Activated effector memory CD4-positive, alpha-beta T cell treated with anti-CD3 and anti-CD28 coated beads, Interleukin-2, amount 50 U/mL, for 16 hours (primary cell): ENCODE measurements at places on chromosomes 6 and 20.

GRCh38 chr20:8431538-8432434 lies 299.7 kb downstream of the PLCB1 start:
- no peak for DNase-seq

DNA sequence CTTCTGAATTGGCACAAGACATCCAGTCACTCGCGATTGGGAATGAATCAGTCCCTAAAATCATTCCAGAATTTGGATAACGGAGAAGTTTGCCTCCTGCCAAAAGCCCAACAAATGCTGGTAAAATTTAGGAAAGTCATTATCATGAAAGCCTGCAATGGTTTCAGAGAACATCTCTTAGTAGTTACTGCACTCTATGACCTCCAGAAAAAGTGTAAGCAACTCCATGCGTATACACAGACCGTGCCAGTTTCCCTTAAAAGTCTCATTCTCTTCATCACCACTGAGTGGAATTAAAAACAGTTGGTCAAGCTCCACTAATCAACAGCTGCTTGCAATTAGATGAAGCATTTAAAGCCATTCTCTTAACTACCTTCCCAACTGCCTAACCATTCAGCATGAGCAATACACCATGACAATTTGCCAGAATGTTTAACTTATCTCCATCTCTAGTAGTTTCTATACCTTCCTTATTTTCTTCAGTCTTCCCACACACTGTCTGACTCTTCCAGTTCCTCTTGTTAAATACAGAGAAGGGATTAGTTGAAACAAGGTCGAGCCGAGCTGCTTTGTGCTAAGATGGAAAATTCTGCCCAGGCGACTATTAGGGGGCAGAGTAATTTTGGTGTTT lies 183.6 kb upstream of the PRDM1 start:
- no peak for DNase-seq

GRCh38 chr6:160917572-160917971 lies 74.0 kb upstream of the MAP3K4 start:
- DNase-seq: no peak

GRCh38 chr20:3781153-3781910 lies at the start of gene SPEF1:
Gene SPEF1, minus strand, starts transcription at chr20:3781448. Its CDS starts 161 bp downstream, at chr20:3781287.
- peak; percentile 73 for DNase-seq

DNA sequence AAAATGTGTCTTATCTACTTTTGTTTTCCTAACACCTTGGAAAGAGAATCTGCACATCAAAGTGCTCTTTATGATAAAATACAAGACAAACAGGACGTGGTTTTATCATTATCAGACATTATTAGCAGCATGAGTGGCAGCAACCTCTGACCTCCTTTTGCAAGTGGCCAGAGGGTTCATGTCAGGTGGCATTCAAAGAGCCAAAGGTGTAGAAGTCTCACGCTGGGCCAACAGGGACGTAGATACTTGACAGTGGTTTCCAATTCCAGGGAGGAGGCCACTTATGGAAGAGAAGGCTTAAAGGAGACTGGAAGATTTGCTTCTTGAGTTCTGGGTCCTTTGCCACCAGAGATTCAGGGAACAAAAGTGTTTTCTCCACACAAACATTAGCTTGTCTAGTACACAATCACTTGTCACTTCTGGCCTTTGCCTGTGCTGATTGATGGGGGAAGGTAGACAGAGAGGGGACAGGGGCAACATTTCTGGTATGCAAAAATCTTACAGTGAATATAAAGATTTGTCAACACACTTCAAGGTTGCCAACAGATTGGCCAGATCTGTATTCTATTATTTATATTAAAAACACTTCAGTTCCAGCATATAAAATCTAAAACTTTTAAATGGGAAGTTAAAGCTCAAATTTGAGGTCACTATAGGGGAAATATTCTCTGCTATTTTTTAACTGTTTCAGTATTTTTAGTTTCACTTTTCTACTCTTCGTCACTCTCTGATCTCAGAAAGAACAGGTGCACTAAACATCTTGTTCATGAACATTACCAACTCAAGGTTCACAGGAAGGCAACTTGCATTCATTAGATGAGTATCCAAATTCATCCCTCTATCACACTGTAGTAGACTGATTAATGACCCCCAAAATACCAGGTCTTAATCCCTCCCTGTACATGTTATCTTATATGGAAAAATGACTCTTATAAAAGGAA lies 52.1 kb upstream of the FBXO30 start:
- no peak for DNase-seq

GRCh38 chr20:25061103-25061799 lies 3.3 kb upstream of the ACSS1 start:
- peak; percentile 36 for DNase-seq

- no peak for DNase-seq
Observed at GRCh38 chr6:116883005-116883404, 6.0 kb downstream of the RFX6 start.

DNA sequence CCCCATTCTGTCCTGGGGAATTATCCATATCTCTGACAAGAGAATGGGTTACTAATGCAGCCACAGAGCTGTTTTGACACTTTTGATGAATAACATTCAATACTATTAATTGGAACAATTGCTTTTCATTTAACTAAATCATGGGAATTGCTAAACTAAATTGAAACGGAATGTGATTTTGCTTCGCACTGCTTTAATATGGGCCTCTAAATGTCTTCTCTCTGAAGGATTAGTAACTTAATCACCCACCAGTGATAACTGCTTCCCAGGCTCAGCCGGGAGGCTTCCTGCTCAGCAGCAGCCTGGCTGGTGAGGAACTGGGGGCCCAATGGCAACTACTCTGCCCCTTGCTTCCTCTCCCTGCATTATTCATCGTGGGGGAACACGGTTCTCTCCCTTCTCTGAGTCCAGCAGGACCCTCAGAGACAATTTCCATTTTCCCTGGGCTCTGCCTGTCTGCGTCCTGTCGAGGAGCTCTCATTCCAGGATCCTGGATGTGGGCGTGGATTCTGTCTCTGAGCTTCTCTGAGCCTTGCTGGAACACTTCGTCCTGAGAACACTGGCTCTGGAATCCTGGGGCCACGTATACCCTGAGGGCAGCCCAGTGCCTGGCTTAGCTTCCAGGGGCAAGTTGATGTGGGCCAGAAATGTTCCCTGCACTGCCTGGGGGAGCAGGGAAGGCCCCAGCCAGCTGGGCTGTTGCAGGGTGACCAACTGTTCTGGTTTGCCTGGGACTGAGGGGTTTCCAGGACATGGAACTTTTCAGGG lies 308.9 kb downstream of the DHX35 start:
- no peak for DNase-seq

- DNase-seq: no peak
Observed at GRCh38 chr6:87698547-87699006, 3.5 kb downstream of the AKIRIN2 start.

- DNase-seq: peak; percentile 73
Observed at GRCh38 chr6:127855542-127856159, 45.2 kb downstream of the THEMIS start.

GRCh38 chr20:32517518-32517873 lies 67.6 kb downstream of the NOL4L start:
- DNase-seq: no peak

DNA sequence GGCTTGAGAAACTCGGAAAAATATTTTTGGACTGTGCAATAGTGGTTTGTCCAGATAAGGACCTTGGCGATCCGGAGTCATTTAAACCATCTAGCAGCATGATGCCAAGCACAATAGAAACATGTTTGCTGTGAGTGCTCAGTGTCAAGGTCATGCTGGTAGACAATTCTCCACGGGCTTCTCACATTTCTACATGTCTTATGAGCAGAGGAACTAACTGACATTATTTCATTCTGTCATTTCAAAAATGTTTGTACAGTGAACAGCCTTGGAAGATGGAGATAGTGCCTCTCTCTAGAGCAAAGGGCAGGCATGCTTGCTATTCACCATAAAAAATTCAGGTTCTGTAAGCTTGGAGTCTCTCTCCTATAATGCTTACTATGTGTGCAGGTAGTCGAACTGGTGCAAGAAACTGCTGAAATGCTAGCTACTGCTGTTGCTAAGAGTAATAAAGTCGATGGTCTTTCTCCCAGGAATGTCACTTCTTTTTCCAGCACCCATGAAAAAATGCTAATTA lies 25.4 kb upstream of the CCN2 start:
- no peak for DNase-seq

GRCh38 chr20:9262653-9263194 lies 193.8 kb downstream of the PLCB4 start:
- DNase-seq: no peak

- no peak for DNase-seq
Observed at GRCh38 chr6:159400826-159401225, 231.6 kb downstream of the FNDC1 start.

DNA sequence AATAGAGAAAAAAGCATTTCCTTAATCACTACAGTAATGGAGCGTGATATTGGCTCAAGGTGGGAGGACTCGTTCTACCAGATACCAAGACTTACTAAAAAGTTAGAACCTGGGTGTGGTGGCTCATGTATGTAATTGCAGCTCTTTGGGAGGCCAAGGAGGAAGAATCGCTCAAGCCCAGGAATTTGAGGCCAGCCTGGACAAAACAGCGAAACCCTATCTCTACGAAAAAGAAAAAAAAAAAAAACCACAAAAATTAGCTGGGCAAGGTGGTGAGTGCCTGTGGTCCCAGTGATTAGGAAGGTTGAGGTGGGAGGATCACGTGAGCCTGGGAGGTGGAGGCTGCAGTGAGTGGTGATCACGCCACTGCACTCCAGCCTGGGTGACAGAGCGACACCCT lies 24.0 kb upstream of the ATRN start:
- DNase-seq: no peak
